Kidney tubule cell (primary cell): ENCODE measurements at places on chromosomes 1 and 21.

- DNase-seq: no peak
Observed at GRCh38 chr1:38561725-38562124, 297.8 kb downstream of the RRAGC start.

DNA sequence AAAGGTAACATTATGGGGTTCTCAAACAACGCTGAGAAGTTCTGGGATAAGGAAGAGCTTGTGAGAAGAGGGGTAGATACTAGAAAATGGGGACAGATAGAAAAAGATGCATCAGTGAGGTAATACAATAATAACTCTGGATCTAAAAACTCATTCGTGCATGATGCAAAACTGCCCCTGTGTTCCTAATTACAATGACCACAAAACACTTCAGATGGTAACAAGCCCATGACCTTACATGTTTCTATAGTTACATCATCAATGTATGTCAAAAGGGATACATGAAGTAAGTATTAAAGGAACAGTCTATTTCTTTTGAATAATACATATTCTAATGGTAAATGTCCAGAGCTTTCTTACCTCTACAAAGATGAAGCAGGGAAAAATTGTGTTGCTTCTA, 110.6 kb upstream of the PLPPR5 start:
- DNase-seq: no peak

GRCh38 chr1:241215203-241215602, 141.8 kb downstream of the RGS7 start:
- no peak for DNase-seq

DNA sequence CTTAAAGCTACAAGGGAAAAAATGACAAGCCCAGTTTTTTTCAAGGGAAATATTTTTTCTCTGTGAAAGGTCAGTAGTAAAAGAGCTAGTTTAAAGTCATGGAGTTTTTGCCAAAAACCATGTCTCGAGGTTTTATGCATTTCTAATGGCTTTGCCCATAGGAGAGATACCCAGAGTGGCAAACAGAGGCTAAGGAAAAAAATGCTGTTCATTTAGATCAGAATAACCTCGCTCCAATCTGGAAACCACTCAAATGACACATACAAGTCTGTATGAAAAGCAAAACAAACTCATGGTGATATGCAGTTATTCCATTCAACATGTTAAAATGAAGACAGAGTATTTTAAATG, 36.9 kb upstream of the EDEM3 start:
- DNase-seq: no peak

DNA sequence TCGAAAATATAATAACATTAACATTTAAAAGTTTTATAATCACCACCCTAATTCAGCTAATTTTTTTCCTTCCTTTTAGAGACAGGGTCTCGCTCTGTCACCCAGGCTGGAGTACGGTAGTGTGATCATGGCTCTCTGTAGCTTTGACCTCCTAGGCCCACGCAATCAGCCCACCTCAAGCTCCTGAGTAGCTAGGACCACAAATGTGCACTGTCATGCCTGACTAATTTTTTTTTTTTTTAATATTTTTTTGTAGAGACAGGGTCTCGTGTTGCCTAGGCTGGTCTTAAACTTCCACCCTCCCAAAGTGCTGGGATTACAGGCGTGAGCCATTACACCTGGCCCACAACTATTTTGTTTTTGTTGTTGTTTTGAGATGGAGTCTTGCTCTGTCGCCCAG, 114.8 kb upstream of the BMP8A start:
- DNase-seq: no peak

DNA sequence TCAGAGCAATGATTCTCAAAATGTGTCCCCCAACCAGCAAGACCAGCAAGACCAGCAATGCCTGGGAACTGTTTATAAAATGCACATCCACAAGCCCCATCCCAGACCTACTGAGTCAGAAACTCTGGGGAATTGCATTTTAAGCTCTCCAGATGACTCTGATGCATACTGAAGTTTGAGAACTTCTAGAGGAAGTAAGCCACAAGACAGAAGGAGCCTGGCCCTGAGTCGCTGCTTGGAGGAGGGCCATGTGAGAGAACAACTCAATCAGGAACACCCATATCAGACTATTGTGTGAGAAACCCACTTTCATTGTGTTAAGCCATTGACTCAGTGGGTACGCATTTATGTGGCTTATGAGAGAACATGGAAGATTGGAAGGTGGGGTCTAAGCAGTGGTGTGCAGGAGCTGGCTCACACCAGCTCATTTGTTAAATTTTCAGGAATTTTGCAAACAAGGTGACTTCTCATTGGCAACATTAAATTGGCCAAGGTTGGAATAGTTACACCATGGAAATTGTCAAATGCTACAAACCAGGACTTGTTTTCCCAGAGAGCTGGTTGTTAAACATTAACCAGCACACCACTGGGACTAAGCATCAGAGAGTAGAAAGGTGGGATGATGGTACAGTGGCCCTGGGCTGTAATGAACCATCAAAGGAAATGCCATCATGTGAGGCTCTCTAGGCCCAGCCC, 38.9 kb downstream of the ATP1A1 start:
- peak; percentile 73 for DNase-seq
